ENCODE measurements at places on chromosomes 12 and 14.

DNA sequence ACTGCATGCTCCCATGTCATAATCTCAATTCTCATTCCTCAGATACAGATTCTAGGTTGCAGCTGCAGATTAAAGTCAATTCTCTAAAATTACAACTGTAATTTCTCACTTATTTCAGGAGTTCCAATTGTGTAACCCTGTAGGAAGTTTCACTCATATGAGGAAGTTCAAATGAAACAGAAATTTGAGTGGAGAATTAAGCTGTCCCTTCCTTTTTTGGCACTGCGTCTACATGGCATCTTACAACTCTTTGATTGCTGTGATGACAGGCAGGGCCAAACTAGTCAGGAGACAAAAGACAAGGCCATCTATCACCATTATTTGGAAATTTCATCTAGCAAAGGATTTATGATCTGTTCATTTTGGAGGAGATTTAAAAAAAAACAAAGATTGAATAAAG is 13.3 kb upstream of the GRIP1 start:
- DNase-seq, result no peak

GRCh38 chr12:75842090-75842489 is 189.5 kb downstream of the PHLDA1 start:
- DNase-seq, result no peak

DNA sequence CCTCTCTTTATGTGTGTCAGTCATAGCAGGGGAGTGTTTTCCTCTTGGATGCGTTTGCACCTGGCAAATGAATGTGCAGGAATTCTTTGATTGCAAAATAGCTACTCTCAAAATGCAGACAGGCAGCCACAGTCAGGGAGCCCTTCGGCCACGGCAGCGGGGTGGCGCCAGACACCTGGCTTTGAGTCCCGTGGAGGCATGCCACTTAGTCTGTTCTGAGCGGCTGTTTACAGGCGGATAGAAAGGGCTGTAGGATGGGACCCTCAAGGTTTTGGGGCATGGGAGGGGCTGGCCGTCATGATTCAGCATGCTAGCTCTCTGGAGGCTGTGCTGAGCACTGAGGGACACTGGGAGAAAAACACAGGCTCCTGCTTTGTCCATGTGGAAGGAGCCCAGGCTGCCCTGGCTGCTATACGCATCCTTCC is 117.1 kb downstream of the SLC25A47 start:
- DNase-seq, result peak; percentile 74

DNA sequence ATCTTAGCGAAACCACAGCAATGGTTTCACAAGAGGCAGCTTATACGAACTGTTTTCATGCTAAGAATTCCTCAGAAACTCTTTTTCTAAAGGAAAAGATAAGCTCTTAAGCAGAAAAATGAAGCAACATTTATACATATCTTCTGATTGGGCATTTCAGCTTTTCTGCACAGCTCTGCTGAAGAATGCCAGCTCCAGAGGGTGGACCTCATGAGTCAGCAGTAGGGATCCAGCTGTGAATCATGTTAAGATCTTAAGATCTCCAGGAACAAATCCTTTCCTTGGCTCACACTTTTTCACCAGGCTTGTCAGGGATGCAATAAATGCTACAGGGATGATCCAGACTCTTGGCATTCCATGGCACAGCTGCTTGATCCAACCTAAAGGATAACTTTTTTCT is 477.1 kb upstream of the CCDC196 start:
- peak; percentile 97 for DNase-seq

DNA sequence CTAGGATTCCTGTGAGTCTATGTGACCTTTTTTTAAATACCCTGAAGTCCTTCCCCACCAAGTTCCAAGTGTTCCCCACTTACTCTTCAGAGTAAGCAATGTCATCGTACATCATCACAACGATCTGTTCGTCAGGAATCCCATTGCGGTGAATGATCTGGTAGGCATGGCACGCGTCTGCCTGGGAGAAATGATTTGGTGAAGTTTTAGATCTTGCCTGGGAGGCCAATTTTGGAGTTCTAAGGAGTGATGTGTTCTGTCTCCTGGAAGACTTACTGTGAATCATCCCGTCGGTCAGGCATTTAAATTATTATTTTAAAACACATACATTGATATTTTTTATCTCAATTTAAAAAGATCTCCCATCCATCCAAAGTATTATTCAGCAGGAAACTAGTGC is 29.8 kb downstream of the LGMN start:
- no peak for DNase-seq

- DNase-seq, result peak; percentile 70
Observed at GRCh38 chr12:53757101-53757770, 5.5 kb upstream of the CISTR start.

GRCh38 chr12:68561830-68562229 is 48.9 kb upstream of the RAP1B start:
- no peak for DNase-seq

GRCh38 chr12:122003651-122004611 is 17.8 kb upstream of the BCL7A start:
- peak; percentile 13 for DNase-seq

GRCh38 chr14:76924371-76925096 is 98.3 kb downstream of the LRRC74A start:
- DNase-seq, result no peak

DNA sequence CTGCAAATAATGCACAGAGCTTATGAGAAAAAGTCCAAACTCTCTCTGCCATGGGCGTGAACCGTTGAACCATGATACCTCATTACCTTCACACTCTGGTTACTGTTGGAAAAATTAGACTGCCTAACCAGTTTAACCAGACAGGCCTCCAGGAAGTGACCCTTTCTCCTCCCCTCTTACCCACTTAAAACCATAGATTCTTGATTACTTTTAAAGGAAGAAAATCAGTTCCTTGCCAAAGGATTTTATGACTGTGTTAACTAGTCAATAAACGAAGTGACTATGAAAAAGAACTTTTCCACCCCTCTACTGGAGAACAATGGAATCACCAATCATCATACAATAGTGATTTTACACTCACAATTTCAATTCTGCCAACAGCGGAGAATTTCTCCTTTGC is 254.0 kb upstream of the ATP2B1 start:
- peak; percentile 15 for DNase-seq

- no peak for DNase-seq
Observed at GRCh38 chr12:71704920-71705319, 19.0 kb downstream of the TMEM19 start.

DNA sequence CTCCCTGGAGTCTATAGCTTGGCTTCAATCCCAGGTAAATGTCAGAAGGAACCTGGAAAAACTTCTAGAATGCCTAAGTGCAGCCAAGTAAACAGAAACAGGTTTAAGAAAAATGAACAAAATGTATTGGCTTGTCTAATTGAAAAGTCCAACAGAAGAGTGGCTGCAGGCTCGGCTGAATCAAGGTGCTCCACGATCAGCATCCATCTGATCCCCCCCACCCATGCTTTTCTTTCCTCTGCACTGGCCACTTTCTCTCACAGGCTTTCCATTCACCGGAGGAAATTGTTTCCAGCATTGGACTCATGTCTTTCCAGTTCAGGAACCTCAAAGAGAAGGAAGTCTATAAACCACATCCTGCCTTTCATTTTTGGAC is 42.0 kb upstream of the C14orf180 start:
- DNase-seq, result no peak

DNA sequence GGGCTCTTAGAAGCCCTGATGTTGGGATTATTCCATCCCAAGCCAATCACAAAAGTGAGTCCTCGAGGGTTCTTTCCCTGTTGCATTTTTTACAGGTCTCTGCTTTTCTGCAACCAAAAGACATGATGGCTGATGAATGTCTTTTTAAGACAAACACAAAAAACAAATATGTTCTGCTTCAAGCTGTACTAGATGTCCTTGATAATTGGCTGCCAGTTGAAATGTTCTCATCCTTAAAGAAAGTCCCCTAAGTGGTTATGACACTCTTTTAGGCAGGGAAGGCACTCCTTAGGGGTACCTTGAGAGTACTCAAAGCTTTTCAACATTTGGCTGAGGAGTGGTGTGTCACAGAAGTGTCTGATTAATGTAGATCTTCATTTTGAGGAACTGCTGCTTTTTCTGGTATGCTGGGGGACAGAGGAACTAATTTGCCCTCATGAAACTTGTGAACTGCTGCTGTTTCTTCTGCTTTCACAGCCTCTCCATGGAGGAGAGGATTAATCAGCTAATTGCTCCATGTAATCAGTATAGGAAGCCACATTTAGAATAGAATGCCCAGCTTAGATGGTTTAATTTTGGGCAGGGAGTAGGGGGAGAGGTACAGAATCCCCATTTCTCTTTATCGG is 22.8 kb upstream of the IGF1 start:
- no peak for DNase-seq

- DNase-seq, result no peak
Observed at GRCh38 chr12:31201382-31201781, 124.6 kb downstream of the SINHCAF start.

DNA sequence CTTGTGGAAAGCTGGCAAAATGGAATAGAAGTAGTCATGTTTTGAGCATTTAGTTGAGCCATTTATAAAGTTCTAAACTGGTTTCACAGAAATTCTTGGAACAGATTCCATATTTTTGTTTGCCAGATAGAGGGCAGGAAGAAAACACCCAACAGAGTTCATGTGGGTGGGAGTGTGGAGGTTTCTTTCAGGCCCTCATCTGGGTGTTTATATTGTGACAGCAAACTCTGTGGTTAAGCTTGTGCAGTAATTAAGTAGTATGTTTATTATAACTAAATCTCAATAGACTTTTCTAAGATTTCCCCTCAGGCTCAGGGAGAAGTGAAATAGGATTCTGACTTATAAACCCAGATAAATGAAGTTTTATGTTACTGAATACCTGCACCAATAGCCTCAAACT is 57.4 kb downstream of the SPPL3 start:
- no peak for DNase-seq

GRCh38 chr12:122413516-122414404 is 8.7 kb downstream of the CLIP1 start:
- no peak for DNase-seq

- peak; percentile 97 for DNase-seq
Observed at GRCh38 chr12:7933255-7933726, 2.7 kb downstream of the SLC2A3 start.

DNA sequence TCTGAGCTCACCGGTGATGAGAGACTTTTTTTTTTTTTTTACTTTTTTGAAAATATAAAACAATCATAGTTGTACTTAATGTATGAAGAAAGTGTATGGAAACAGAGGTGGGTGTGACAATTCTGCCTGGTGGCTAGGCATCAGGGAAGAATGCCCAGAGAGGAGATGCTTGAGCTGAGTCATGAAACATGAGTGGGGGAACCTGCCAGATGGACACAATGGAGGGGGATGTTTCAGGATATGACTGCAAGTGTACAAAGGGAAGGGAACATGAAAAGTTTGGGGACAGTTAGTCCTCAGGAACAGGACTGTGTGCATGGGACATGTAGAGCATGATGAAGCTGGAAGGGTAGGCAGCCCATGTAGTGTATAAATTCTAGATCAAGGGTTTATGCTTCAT is 274.2 kb upstream of the E2F7 start:
- peak; percentile 8 for DNase-seq

- no peak for DNase-seq
Observed at GRCh38 chr14:64580467-64580866, 30.7 kb downstream of the PPP1R36 start.

DNA sequence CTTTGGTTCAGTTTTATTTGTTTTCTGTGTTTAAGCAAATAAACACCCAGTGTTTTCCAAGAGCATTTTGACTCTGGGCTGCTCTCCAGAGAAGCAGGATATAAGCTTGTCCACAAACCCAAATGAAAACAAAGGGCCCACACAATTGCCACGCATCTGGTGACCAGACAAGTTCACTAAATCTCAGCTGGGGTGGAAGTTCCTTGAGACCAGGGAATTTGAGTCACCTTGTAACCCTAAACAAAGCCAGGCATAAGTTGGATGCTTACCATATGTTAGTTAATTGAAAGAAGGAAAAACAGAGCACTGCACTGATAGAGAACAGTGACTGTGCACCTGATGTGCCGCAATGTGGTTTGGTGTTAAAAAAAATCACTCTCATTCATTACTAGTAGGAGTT is 1.6 kb upstream of the TXNRD1 start:
- peak; percentile 77 for DNase-seq

DNA sequence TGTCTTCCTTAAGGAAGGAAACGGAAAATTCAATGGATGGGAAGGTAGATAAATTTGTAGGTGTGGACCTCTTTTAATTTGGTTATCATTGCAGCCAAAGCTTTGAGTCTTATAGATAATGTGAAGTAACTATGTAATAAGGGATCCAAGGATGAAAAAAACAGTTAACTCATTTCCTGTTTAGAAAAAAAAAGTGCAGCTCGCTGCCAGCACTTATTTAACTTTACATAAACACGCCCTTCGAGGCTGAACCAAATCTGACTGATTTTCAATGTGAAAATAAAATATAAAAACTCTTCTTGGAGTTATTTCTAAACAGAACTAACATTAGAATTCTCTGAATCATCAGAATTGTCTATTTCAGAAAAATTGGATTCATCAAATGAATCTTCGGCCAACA is 7.0 kb downstream of the NUBPL start:
- peak; percentile 61 for DNase-seq

GRCh38 chr14:22800346-22800745 is 14.9 kb downstream of the SLC7A7 start:
- no peak for DNase-seq

GRCh38 chr14:67883717-67884116 is 64.1 kb downstream of the RAD51B start:
- peak; percentile 61 for DNase-seq

- no peak for DNase-seq
Observed at GRCh38 chr12:41962171-41962572, 182.5 kb downstream of the GXYLT1 start.

DNA sequence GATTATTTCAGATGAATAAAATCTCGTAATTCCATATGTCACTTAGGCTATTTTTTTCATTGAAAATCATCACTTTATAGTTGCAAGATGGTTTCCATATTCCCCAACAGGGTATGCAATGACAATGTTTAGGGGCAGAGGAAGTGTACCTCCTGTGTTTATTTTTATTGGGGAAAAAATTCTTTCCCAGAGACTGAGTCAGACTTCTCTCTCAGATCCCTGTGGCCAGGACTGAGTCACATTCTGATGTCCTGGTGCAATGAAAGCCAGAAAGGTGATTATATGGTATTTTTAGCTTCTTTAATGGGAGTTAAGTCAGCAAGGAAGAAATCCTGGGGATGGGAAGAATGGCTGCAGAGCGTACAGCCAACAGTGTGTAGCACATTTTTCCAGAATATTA is 196.9 kb upstream of the ALG10 start:
- no peak for DNase-seq

DNA sequence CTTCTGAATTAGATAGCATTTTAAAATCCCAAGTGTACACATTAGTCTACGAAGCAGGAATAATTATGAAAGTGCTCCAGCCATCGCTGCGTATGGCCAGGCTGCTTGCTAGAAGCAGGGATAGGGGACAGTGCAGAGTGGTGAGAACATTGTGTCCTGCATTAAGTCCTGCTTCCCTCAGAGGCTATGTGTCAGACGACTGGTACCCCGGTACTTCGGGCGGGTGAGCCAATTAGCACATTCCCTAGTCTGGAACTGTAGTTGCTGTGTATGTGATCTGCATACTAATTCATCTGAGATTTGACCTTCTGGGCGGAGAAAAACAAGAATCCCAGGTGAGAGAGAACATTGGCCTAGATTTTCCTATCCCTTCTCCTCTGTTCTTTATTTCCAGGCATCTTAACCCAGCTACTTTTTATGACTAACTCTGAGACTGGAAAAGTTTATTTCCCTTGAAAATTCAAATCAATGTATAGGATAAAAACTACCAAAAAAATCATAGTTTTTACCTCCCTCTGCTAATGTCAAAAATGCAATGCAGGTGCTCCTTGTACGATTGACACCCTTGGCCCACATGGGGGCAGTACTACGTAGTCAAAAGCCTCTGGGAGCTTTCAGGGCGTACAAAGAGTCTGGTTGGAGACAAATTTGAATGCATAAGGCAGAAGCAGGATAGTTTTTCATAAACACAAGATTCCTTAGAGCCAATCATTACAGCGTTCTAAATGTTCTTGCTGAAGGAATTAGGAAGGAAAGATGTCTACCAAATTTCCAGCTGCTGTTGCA is 764.3 kb downstream of the NOVA1 start:
- peak; percentile 68 for DNase-seq

Data from fibroblast of pulmonary artery (primary cell).